AG04449 (cell line): ENCODE measurements at places on chromosomes 4 and X.

DNA sequence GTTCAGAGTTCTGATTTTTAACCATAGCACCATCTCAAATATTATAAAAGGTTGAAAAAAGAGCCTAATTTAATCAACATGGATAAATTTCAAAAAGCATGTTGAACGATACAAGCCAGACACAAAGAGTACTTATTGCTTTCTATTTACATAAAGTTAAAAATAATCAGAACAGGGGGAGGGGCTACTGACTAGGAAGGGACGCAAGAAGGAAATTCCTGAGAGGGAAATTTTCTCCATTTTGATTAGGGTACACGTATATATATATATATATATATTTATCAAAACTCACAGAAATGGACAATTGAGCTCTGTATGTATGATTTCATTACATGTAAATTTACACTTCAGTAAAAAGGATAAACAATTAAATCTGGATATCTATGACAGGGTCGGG lies 482 bp upstream of the MBTPS2 start:
- no peak for DNase-seq

DNA sequence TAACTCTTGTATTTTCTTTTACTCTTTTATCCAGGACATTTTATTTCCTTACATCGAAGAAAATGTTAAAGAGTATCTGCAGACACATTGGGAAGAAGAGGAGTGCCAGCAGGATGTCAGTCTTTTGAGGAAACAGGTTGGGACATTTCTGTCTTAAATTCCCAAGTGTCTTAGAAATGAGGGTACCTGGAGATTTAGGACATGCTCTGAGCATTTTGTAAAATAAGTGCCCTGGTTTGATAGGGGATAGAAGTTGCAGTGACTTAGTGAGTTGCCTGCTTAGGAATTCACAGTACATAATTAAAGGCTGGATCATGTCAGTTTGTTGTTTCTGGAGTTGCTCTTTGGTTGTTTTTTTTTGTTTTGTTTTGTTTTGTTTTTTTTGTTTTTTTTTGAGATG lies 17.5 kb downstream of the ENOPH1 start:
- DNase-seq, result no peak

DNA sequence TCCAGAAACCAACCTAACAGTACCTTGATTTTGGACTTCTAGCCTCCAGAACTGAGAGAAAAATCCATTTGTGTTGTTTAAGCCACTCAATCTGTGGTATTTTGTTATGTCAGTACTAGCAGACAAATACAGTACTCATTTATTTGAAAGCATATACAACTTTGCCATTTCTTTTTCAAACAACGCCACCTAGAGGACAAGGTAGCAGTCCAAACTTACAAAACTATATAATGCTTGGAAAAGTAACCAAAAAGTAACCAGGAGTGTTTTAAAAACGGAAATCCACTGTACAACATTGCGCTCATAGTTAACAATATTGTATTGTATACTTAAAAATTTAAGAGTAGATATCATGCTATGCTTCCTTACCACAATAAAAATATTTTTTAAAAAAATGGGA lies 37.0 kb upstream of the FGF13 start:
- DNase-seq, result no peak

- no peak for DNase-seq
These were observed 60.9 kb downstream of the CPZ start for GRCh38 chr4:8653326-8654000.

- DNase-seq, result no peak
These were observed 408 bp downstream of the TET2 start for GRCh38 chr4:105147016-105147552.

DNA sequence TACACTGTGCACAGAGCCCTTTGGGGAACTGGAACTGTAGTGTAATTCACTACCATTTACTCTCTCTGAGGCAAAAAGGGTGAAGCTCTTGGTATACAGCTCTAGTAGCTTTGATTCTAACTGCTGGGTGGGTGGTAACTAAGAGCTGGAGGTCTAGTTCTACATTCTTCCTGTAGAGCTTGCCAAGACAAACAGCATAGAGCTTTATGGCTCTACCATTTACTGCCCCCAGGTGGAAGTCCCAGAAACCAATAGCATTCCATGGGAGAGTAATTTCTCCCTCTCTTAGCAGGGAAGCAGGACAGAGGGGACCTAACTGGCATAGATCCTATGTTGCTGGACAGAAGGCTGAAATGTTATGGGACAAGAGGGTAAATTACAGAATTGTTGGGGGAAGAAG lies 26.7 kb downstream of the HDAC8 start:
- no peak for DNase-seq

DNA sequence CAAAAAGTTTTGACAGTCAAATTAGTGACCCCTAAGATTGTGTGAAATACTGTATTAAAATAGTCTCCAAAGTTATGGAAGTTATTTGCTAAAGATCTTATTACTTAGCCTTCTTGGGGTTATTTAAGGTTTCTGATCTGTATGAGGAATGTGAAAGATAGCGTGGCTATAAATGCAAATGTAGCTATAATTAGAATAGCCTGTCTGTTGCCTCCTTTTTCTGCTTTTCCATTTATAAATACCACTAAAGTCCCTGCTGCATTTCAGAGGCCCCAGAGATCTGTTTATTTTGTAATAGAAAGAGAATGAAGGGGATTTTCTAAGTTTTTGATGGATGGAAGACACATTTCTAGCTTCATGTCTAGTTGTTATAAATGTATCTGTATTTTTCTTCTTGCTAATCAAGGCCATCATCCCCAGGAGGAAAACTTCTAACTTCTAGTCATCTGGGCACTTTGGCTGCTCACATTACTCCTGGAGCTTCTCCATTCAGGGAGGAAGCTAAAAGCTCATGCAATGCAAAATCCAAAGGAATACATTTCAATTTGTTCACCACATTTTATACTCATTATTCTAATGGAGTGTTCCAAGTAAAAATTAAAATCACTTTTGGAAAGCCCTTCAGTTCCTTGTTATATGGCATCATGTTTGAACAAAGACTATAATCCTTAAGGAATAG lies 73.9 kb downstream of the INTS12 start:
- DNase-seq, result no peak

- DNase-seq, result no peak
These were observed 7.9 kb upstream of the CFP start for GRCh38 chrX:47637546-47638195.

GRCh38 chr4:13980317-13981310 lies 353.1 kb upstream of the BOD1L1 start:
- DNase-seq, result peak; percentile 85

DNA sequence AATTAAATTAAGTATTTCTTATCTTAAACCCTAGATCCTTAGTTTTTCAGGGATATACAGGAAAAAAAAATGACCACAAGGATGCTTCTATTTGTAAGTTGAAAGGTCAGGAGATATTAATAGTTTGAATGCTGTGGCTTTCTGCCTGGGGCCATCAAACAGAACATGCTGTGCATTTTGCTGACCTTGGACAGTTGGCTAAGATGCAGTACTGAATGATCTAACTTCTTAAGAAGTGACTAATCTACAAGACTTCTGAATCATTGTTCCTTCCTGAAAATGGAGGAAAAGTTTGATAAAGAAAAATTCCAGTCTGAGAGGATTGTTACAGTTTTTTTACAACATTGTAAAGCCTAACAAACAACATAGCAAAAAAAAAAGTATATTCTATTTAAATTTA lies 237.8 kb upstream of the JADE1 start:
- peak; percentile 84 for DNase-seq

DNA sequence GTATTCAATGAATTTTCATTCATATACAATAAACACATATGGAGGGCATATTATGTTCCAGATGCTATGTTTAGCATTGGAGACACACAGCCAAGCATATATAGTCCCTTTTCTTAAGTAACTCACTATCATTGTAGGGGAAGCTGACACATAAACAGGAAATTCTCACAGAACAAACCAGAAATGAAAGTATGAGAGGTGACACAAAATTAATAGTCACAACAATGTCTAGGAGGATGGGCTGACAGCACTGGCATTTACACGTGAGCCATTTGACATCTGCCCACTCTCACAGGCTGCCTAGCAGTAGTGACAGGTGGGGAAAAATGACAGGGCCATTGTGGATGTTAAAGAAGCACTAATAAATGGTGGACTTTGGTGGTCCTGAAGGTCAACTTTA lies 2.6 kb upstream of the CNOT6L start:
- DNase-seq, result no peak

DNA sequence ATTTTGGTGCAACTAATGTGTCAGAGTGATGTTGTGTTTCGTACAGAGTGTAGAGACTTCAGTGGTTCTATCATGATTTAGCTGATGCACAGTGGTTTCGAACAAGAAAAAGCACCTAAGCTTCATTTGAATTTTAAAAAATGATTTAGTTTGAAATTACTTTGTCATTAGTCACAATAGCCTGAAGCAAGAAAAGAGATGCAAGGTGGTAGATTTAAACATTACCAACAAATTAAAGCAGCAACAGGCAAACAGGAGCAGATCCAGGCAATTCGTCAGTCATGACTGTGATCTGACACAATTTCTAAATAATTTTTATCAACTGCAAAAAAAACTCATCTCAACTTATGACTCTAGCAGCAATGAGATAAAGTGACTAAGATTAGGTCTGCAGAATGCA lies 24.6 kb upstream of the COX7B2 start:
- DNase-seq, result no peak

- DNase-seq, result no peak
These were observed 36.7 kb downstream of the FGFRL1 start for GRCh38 chr4:1047976-1048772.

- no peak for DNase-seq
These were observed 75.5 kb downstream of the MTMR1 start for GRCh38 chrX:150768580-150769190.

- DNase-seq, result no peak
These were observed 79.8 kb downstream of the SPANXN3 start for GRCh38 chrX:143437439-143437838.

- no peak for DNase-seq
These were observed 141.8 kb downstream of the DCHS2 start for GRCh38 chr4:154349829-154350228.

DNA sequence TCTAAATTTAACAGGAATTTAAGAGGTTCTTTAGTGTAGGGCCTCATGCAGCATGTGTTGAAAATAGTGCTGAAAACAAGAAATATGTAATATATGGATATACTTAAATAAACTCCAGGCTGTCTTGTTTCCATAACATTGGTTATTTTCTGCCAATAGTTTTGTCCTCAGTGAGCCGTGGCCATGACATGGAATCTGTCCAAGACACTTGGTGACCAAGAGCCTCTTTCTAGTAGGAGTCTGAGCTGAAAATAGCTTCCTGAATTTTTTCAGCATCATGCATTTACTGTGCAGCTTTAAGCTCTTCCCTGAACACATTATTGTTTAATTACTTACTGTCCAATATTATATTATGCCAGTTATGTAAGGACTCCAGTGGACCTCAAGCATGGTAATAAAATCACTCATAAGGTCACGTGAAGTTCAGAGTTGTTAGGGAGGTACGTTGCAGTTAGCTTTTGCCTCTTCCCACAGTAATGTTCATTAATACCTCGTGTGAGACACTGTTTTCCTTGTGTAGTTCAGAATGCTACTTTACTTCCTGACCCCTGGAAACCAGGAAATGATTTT lies 488.2 kb downstream of the GRID2 start:
- no peak for DNase-seq

DNA sequence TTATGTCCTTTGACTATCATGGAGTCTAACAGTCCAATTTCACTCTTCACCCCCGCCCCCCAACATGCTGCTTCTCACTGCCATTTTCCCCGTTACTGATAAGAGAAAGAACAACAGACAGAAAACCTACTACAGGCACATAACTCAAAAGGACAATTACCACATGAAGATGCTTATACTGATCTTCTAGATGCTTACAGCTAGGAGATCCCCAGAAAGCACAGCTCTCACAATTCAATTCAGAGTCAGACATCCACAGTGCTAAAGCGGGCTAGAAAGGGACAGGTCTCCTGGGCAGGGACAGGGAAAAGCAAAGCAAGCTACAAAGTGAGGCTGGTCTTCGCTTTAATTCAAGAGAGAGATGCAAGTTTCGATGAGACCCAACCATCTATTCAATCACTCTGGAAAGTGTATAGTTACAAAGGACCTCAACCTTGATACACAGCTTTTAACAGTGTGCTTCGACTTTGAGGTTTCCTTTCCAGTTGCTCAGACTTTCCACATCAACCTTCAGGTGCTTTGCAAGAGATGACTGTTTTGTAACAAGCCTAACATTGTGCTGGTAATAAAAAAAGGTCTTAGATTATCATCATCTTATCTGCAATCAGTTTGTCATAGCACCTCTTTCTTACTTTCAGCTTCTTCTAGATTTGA lies 60.9 kb downstream of the LEF1 start:
- no peak for DNase-seq

GRCh38 chr4:14023896-14024295 lies 396.4 kb upstream of the BOD1L1 start:
- no peak for DNase-seq

GRCh38 chr4:94757192-94758140 lies at the start of gene BMPR1B:
Gene BMPR1B, plus strand, starts transcription at chr4:94757955. Its CDS starts 346,470 bp downstream, at chr4:95104425.
- DNase-seq, result no peak

- no peak for DNase-seq
These were observed 433.6 kb upstream of the FRG1 start for GRCh38 chr4:189507060-189507459.

GRCh38 chr4:8841678-8842268 lies 29.9 kb downstream of the HMX1 start:
- DNase-seq, result no peak

GRCh38 chrX:109936114-109936513 lies 66.8 kb upstream of the TMEM164 start:
- no peak for DNase-seq

- DNase-seq, result no peak
These were observed 1607.9 kb upstream of the TENM3 start for GRCh38 chr4:180635281-180635680.

GRCh38 chrX:111168314-111168713 lies 72.3 kb downstream of the PAK3 start:
- no peak for DNase-seq

DNA sequence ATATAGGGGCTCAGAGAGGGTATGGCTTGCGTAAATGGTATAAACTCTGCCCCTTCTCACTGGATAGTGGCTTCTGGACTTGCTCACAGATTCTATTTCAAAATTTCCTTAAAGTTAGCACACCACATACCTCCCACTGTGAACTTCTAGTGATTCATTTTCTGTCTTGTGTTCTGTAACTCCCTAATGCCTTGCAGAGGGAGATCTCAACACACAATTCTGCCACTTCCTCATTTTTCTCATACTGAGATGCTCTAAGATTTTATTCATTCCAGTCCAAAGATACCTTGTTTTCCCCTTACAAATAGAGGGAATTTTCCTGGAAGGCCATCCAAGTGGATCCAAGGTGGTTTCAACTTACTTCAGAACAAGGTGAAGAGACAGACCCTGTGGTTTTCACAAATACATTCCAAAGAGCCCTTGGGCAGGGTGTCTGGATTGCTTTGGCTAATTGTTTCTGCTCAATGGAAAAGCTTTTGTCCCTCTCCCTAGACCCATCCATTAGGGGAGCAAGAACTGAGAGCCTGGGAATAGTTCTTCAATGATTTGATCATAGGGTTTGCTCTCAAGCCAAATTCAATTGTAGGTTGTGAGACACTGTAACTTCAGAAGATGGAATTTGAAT lies 52.1 kb upstream of the CAPN6 start:
- no peak for DNase-seq

- DNase-seq, result no peak
These were observed 122.4 kb upstream of the NPY2R start for GRCh38 chr4:155085843-155086530.
